ENCODE measurements at places on chromosomes 4 and X. TPM values are rescaled to one million over a fixed set of nuclear protein-coding genes. Genes with fewer than 3 reads are reported as not detected.

RAB33A gene
- total RNA-seq, result 1.2 TPM

GRCh38 chr4:25813448-25814106 is 49.2 kb downstream of the SEL1L3 start:
- no peak for DNase-seq

GRCh38 chr4:15349531-15349935 is 78.3 kb upstream of the C1QTNF7 start:
- no peak for DNase-seq

DNA sequence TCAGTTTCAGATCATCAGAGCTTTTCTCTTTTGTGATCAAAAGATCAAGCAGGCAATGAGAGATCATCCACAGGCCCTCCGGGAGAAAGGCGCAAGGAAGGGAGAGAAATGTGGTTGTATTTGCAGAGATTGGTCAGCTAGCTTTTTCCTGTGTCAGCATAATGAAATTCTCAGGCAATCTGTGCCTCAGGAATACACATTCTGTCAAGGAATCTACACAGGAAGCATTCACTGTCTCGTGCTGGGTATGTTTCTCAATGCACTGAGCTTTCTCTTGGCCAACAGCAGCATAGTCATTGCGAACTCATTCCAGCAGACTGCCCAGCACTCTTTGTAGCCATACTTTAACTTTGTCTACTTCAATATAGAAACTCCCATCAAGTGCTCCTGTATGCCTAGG is 413.7 kb downstream of the PPP3CA start:
- DNase-seq, result no peak

DNA sequence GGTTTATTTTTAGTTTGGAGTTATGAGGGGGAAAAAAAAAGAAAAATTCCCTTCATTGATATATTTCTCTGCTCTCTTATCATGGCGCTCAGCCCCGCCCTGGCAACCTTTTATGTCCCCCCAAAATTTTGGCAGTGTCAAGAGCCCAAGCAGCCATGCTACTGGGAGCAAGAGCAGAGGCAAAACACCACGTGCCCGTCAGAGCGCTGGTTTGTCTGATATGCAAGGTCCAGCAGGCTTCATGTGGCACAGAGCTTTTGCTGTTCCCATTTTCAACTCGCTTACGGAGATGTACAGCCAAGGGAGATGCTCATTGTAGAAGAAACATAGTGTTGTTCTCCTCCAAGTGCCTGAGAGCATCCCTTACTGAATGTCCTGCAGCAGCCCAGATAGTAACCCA is 27.3 kb downstream of the SLITRK2 start:
- DNase-seq, result no peak

DNA sequence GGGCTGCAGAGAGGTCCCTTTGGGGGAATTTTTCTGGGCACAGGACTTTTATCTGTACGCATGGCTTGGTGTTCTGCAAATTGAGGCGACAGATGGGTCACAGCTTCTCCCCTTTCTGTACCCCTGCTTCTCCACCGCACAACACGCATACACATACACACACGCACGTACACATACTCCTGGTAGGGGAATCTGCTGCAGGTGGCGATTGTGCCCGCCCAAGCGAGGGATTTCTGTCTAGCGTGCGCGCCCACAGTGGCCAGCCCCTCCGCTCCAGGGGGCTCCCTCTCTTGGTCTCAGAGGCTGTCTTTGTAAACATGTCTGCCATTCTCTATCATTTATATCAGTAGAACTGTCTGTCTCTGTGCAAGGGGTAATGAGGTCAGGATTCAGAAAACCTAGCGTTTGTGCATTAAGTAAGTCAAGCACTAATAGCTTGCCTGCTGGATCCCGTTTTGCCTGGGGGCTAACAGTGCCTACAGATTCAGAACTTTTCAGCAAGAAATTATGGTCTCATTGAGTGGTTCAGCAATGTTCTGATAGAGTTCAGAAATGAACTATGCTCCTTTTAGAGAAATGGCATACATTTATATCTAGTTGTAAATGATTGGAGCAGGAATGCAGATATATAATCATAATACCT is 2.2 kb downstream of the GRID2 start:
- no peak for DNase-seq
